NCI-H2081 treated with DMSO at 0.1 percent for 48 hours (cell line): ENCODE measurements at places on chromosomes 3 and 15.

GRCh38 chr3:60076331-60076730 lies 1026.5 kb upstream of the CFAP20DC start:
- DNase-seq = no peak

GRCh38 chr15:94297558-94297957 lies 66.2 kb downstream of the MCTP2 start:
- DNase-seq = no peak

- DNase-seq = no peak
Measured at GRCh38 chr3:182007441-182007840, 295.7 kb downstream of the SOX2 start.

DNA sequence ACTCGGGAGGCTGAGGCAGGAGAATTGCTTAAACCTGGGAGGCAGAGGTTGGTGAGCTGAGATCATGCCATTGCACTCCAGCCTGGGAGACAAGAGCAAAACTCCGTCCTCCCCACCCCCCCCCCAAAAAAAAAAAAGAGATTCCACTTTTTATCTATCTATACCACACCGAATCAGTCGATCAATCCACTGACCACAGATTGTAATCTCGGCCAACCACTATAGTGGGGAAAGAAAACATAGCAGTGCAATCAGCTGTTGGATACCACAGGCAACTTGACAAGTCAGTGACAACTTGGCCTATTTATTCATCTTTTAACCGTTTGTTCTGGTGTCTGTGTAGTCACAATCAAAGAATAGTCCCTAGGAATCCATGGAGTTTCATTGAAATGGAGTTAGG lies 299.2 kb downstream of the FHIT start:
- no peak for DNase-seq
